Activated CD4-positive, CD25-positive, alpha-beta regulatory T cell treated with anti-CD3 and anti-CD28 coated beads, Interleukin-2, amount 50 U/mL, for 72 hours (primary cell): ENCODE measurements at places on chromosomes 3 and 15.

- no peak for DNase-seq
Measured at GRCh38 chr15:69855258-69856000, 242.3 kb downstream of the TLE3 start.

- DNase-seq = peak; percentile 72
Measured at GRCh38 chr3:25663869-25664811, 567 bp downstream of the TOP2B start.

DNA sequence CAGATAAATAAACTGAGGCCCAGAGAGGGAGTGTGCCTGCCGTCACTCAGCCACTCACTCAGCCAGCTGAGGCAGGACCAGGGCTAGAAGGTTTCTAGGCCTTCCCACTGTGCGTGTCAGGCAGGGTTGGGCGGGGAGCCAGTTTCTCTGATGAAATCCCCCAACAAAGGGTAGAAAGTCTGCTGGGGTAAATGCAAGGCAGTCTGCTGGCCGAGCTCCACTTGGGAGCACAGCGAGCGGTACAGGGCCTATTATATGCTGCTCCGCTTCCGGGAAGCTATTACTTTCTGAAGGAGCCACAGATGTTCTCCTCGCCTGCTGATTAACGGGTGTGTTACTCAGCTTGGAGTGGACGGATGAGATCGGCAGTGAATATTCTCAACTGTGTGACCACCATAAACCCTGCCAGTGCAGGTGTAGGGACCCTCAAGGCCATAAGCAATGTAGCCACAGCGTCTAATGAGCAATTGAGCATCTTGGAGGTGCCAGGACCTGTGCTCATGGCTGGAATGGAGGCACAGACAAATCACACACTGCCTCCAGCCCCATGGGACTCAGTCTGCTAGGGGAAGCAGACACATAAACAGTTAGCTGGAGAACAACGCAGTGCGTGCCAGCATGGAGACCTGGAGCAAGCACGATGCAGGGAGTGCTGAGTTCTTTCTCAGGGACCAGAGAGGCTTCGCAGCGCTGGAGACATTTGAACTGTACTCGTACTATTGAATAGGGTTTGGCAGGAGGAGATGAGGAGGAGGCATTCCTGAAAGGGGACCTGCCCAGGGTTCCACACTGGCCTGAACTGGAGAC lies 42.1 kb downstream of the CORO2B start:
- DNase-seq = no peak

- no peak for DNase-seq
Measured at GRCh38 chr15:48109856-48110531, 10.8 kb upstream of the SLC24A5 start.

DNA sequence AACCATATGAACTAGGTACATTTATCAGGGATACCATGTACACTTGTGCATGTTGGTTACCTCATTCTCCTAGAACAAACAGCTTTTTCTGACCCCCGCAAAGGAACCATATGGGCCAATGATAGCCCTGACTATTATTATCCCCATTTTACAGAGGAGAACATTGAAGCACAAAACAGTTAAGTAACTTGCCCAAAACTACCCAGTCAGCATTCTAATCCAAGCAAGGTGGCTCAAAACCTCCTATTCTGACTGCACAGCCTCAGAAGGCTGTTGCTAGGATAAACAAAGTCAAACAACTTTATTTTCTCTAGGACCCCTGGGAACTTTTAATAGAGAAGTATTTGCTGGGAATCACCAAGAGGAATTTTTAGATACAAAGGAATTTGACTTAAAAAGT lies 36.7 kb downstream of the CFAP44 start:
- DNase-seq = no peak

DNA sequence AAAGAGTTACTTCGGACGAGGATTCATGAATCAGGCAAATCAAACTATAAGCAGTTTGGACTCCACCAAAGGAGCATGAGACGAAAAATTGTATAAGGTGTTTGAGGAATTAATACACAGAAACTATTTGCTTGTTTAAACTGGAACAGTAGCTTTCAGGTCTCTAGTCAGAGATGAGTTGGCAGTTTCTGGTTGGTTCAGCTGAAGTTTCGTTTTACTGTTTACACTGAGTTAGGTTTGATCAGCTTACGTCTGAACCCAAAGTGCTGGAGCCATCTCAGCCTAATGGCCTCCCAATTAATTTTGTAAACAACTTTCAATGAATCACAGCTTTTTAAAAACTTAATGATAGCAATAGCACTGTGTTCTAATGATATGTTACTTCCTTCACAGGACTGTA lies 703.7 kb downstream of the NLGN1 start:
- DNase-seq = no peak

DNA sequence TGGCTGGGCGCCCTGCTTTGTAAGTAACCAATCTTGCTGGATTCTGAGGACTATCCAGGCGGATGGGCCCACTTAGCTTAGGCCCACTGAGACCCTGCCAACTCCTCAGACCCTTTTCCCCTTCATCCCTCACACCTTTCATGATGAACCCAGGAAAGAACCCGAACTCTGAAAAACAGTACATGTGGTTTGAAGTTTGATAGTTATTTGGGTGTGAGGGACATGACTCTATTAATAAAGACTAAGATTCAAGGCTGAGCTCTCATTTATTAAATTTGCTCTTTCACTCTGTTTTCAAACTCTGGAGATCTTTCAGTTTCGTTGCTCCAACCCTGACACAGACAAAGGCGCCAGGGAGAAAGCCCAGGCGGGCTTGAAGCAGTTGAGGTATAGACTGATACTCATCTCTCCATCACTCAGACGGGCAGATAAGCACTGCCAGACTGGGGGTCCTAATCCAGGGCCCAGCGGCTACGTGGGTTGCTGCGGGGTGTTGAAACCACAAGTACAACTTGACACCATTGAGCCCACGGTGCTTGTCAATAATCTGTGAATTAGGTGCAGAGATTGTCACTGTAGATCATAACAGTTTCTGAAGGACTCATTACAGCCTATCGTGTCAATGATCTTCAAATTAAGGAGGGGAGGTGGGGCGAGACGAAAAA lies 7.2 kb upstream of the SOX2 start:
- no peak for DNase-seq
